Stimulated activated CD8-positive, alpha-beta memory T cell treated with anti-CD3 and anti-CD28 coated beads, Interleukin-2, amount 100 ng/mL, for 1 hour (primary cell): ENCODE measurements at places on chromosomes 6 and 20.
A peak's percentile ranks its signal among the peaks of the same experiment; 100 is the strongest.

DNA sequence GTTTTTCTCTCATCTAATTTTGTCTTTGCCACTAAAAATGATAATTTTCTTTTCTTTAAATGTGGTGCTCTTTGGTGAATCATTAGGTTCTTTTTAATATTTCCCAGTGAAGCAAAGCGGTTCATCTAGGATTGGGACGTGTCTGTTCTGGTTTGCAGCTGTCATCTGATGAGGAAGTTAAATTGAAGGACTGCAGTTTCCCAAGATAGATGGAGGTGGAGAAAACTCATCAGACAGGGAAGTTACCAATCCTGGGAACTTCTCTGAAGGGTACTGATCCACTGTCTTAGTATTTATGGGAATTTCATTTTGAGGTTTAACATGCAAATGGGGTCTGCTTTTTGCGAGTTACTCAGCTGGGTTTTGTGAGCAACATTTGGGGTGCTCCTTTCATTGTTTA lies 2.4 kb upstream of the AARS2 start:
- no peak for DNase-seq

- DNase-seq = no peak
Measured at GRCh38 chr6:114514170-114514569, 171.3 kb upstream of the HS3ST5 start.

- no peak for DNase-seq
Measured at GRCh38 chr20:57323034-57323433, 6.6 kb upstream of the SPO11 start.

DNA sequence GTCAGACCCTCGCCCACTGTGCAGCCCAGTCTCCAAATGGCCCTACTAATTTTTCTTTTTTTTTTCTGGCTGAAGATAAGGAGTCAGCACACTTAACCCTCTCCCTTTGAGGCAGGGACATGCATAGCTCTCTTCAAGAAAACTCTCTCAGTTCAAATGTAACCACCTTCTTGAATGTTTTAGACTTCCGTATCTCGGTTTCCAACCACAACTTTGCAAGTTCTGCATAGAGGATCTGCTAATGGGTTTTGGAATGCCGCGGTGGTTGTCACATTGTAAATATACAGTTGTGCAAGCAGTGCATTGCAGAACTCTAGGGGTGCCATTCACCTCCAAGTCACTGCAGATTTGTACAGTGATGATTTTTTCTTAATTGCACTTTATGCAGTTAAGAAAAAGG lies 59.4 kb upstream of the SLC35B3 start:
- no peak for DNase-seq

DNA sequence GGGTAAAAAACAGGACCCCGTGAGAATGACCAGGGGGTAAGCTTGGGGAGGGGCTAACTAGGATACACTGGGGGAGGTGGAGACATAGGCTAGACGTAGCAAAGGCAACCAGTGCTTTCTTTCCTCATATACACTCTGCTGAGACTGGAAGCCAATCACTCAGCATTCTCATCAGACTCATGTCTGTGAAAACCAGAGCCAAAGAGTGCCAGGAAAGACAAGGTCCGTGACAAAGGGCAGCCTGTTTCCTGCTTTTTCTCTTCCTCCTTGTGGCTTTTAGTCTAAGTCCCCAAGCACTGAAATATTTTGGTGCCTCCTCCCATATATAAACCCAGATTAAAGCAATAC lies 97.9 kb upstream of the NEDD9 start:
- no peak for DNase-seq

DNA sequence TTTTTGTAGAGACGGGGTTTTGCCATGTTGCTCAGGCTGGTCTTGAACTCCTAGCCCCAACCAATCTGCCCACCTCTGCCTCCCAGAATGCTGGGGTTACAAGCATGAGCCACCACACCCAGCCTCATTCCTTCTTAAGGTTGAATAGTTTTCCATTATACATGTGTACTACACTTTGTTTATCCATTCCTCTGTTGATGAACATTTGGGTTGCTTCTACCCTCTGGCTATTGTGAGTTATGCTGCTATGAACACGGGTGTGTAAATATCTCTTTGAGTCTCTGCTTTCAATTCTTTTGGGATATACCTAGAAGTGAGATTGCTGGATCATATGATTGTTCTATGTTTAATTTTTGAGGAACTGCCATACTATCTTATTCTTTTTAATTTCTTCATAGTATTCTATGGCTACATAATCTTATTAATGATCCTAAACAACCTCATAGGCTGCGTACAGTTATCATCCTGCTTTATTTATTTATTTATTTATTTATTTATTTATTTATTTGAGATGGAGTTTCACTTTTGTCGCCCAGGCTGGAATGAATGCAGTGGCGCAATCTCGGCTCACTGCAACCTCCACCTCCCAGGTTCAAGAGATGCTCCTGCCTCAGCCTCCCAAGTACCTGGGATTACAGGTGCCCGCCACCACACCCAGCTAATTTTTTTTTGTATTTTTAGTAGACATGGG lies 49.2 kb upstream of the TLDC2 start:
- no peak for DNase-seq

DNA sequence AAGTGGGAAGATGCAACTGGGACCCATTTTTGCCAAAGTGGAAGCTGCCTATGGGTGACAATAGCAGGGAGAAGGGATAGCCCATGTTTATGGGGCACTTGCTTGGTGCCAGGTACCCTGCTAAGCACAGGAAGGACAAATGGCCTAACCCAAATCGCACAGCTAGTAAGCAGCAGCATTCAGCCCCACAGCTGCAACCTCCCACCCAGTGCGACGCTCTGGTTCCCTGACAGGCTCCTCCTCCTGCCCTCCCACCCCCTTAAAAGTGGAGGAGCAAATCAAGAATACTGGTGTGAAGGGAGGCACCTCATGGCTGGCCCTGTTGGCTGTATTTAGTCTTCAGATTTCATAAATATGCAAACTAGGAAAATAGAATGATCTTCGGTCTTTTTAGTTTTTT lies 76.2 kb downstream of the RIN2 start:
- DNase-seq = no peak

DNA sequence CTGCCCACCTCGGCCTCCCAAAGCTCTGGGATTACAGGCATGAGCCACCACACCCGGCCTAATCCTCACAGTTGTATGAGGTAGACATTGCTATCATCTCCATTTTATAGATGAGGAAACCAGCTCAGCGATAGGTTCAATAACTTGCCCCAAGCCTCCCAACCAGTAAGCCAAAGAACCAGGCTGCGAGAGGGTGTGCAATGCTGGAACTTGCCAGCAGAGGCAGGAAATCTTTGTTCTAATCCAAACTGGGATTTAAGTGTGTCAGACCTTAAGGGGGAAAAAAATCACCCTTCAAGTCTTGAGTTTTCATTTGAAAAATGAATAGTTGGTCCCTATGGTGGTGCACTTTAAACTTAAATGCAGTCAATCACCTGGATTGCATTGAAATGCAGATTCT lies 20.1 kb upstream of the RNGTT start:
- no peak for DNase-seq

DNA sequence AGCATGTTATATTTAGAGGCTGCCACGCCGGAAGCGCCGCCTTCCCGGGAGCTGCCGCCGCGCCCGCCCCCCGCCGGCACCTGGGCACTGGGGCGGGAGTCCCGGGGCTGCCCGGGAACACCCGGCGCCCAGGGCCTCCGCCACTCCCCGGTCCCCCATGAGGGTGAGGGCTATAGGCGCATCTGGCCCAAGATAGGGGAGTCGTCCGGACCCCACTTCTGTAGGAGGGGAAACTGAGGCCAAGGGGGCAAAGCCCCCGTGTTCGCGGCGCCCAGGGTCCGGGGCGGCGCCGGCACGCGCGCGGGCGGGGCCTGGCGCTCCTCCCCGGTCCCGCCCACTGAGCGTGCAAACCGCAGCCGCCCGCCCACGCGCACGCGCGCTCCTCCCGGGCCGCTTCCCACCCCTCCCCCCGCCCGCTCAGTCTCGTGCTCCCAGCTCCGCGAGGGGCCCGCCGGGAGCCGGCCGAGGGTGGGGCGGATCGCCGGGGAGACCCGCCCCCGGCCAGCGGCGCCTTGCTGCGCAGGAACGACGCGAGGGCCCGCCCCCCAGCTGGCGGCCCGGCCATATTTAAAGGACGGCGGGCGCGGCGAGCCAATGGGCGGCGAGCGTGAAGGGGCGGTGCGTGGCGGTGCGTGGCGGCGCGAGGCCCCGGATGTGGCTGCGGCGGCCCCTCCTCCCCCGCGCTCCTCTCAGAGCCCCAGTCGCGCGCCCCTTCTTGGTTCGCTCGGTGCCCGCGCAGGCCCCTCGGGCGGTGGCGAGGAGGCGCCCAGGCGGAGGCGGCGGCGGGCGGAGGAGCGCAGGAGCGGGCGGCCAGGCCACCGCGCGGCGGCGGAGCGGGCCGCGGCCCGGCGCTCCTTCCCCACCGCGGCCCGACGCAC lies at the start of gene LSM14B:
Gene LSM14B (plus strand): TSS at position 700 of the 878 bp plus-strand sequence. CDS start 192 bp downstream, outside the sequence.
- peak; percentile 94 for DNase-seq

DNA sequence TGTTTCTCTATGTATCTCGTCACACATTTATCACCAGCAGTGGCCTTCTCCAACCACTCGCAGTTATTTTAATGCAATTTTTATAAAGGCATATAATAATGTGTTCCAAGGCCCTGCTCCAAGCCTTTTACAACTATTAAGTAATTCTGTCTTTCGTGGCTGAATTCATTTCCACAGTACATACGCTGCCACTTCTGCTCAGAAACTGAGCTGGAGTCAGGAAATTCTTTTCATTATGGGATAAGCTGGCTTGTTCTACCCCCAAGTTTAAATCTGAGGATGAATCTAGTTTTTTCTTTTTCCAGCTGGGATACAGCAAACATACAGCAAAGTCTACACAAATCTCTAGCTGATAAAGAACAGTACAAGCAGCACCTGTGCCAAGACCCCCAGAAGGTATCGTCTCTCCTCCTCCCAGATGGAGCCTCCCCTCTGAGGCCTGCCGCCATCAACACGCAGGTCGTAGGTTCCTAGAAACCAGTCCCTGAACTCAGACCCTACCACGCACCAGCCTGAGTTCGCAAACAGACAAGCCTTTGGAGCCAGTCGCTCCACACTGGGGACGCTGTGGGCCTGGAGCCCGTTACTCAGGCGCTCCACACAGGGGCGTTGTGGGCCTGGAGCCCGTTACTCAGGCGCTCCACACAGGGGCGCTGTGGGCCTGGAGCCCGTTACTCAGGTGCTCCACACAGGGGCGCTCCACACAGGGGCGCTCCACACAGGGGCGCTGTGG lies 263.5 kb downstream of the THBS2 start:
- no peak for DNase-seq

- DNase-seq = no peak
Measured at GRCh38 chr20:4702562-4703280, 19.0 kb upstream of the PRND start.

DNA sequence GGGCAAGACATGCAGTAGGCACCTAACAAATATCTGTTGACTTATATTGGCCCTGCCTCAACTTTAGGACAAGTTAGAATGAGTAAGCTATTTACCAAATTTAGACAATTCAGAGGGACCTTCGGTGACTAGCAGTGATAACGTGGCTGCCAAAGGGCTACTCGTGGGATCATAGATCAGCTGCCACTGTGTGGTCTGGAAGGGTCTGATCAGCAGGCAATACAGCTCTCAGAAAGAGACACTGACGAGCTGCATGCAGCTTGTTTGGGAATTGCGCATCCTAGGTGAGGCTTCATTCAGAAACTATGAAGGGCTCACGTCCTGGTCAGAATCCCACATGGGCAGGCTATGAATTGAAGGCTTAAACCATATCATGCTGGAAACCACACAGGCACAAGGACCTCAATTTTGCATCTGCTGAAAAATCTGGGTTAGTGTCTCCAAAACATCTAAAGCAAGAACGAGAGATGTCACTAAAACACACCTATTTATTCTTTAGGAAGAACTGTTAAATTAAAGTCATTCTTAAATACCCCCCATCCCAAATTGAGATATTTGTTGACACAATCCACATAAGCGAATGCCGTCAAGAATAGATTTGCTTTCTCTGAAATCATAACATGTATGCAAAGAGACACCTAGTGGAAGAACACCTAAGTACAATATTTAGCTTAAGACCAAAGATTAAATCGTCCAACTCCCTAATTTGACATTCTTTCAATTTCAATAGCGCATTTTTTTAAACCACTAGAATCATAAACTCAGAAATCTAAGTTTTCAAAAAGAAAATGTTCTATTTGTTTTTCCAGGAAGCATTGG lies 79.6 kb downstream of the IPCEF1 start:
- no peak for DNase-seq

DNA sequence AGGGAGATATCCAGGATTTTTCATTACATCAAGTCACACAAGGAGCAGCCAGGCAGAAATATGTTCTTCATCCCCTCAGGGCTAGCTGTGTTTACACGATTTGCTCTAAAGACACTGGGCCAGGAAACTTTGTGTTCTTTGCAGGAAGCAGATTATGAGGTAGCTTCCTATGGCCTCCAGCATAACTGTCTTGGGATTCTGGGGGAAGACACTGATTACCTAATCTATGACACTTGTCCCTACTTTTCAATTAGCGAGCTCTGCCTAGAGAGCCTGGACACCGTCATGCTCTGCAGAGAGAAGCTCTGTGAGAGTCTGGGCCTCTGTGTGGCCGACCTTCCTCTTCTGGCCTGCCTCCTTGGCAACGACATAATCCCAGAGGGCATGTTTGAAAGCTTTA lies 11.2 kb downstream of the FAM120B start:
- DNase-seq = no peak

DNA sequence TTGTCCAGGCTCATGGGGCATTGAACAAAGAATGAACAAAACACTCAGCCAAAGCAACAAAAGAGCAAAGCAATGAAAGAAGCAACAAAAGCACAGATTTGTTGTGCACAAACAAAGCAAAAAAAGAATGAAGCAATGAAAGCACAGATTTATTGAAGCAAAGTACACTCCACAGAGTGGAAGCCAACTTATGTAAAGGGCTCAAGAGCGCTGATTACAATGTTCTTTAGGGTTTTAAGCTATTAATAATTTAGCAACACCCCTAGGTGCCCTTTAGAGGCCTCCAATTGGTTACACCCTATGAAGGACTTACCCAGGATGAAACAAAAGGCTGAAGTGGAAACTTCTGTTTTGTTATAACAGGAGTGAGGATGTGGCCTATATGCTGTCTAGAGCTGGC lies 179.2 kb upstream of the PROKR2 start:
- DNase-seq = no peak

DNA sequence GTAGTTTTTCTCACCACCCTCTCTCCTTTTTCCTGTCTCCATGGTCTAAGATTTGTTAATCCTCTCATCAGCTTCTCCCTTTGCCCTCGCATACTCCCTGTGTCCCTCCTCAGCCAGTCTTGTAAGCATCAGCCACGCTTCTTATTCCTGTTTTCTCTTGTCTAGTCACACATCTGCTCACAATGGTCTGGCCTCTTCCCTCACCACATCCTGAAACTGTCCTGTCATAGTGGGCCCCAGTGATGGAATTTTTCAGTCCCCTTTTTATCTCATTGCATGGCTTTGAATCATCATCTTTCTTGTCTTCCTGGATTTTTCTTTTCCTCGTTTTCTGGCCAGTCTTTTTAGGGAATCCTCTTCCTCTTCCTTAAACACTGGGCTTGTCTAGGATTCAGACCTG lies 57.2 kb downstream of the GFRA4 start:
- DNase-seq = no peak

- no peak for DNase-seq
Measured at GRCh38 chr6:158476389-158476788, 83.5 kb upstream of the TMEM181 start.

- no peak for DNase-seq
Measured at GRCh38 chr6:53523511-53524454, 21.1 kb downstream of the GCLC start.
